NCI-H187 (cell line): ENCODE measurements at places on chromosomes 1 and 21.

- DNase-seq: no peak
Measured at GRCh38 chr1:3975903-3976630, 76.0 kb upstream of the C1orf174 start.

DNA sequence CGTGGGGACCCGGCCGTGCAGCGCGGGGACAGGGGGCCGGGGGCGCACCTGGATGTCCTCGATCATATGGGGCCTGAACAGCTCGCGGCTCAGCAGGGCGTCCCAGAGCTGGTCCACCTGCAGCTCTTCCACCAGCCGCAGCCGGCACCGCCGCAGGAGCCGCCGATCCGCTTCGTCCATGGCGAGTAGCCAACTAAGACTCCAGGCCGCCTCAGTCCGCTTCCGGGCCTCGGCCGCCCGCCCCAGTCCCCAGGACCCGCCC lies at the start of gene CASP9:
TSS of gene CASP9 (minus strand) at position 195 of the 262 bp plus-strand sequence. CDS start at position 180, 15 bp downstream.
- DNase-seq: no peak

- no peak for DNase-seq
Measured at GRCh38 chr1:36087233-36088123, 1.2 kb upstream of the ADPRS start.

- DNase-seq: no peak
Measured at GRCh38 chr1:41792485-41792770, 126.3 kb downstream of the HIVEP3 start.

DNA sequence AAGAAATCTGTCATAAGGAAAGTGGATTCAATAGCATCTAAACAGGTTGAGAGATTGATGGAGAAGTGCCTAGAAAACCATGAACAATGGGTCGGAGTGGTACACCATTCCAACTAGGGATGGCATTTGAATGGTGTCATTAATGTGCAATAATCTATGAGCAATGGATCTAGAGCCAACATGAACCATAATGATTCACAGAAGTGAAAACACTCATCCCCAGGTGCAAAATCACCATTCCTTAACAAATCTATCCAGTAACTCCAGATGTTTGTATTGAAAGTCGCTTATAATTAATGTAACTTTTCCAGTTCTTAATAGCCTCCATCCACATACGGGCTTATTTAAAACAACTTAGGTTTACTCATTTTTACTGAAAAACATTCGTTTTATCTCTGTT lies 201.3 kb upstream of the ADGRL4 start:
- no peak for DNase-seq

- no peak for DNase-seq
Measured at GRCh38 chr1:40300249-40300567, 16.9 kb downstream of the COL9A2 start.

- no peak for DNase-seq
Measured at GRCh38 chr1:93546162-93546863, 98.4 kb downstream of the FNBP1L start.
